DMS153 (cell line): ENCODE measurements at places on chromosomes 4 and X.

DNA sequence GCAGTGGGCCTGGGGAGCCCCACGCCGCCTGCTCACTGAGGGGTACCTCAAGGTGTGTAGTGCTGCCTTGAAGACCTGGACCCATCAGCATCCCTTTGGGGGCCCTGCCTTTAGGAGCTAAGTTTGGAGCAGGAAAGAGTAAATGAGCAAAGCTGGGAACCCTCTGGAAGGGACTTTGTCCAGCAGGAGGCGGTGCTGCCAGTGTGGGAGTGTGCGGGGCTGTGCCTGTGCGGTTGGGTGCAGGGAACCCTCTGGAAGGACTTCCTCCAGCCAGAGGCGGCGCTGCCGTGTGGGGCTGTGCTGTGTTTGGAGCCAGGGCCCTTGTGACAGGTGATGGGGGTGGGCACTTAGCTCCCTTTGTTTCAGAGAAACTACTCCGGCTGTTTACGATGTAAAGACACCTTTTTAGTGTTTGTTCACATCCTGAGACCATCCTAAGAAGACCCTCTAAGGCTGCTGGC lies 25.8 kb downstream of the RGS12 start:
- no peak for DNase-seq

DNA sequence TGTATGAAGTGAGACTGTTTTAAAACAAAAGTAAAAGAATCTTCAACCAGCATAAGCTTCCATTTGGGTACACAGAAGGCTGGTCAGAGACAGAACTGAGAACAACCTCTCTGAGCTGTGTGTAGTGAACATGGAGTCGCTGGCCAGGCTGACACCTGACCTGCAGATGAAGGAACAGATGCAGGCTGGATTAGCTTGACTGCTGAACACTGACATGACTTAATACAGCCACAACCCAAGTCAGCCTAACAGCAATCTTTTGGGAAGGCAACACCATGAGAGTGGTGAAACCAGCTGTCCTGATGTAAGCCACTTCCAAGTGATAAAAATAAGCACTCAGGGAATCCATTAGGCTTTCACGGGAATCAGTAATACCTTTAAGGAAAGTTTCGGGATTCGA lies 10.1 kb downstream of the SCARB2 start:
- no peak for DNase-seq

DNA sequence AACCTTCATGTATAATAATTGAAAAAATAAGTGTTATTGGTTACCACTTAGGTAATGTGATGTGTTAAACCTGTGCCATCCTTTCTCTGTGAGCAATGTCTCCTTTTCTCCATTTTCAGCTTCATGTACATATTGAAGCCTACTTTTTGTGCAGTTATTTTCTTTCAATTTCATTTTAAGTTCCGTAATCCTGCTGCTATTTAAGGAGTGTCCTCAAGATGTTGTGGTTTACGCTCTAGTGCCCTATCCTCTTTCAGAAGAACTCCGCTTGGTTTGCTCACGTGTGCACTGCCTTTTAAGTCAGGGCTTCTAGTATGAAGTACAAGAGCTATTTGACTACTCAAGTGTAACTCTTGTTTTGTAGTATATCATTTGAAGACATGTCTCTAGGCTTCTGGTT lies 2253.2 kb upstream of the TENM3 start:
- no peak for DNase-seq

GRCh38 chr4:100516225-100516624 lies 1.6 kb downstream of the EMCN start:
- DNase-seq, result no peak

- DNase-seq, result no peak
These were observed 1133.9 kb downstream of the SH3BGRL start for GRCh38 chrX:82335772-82336171.

DNA sequence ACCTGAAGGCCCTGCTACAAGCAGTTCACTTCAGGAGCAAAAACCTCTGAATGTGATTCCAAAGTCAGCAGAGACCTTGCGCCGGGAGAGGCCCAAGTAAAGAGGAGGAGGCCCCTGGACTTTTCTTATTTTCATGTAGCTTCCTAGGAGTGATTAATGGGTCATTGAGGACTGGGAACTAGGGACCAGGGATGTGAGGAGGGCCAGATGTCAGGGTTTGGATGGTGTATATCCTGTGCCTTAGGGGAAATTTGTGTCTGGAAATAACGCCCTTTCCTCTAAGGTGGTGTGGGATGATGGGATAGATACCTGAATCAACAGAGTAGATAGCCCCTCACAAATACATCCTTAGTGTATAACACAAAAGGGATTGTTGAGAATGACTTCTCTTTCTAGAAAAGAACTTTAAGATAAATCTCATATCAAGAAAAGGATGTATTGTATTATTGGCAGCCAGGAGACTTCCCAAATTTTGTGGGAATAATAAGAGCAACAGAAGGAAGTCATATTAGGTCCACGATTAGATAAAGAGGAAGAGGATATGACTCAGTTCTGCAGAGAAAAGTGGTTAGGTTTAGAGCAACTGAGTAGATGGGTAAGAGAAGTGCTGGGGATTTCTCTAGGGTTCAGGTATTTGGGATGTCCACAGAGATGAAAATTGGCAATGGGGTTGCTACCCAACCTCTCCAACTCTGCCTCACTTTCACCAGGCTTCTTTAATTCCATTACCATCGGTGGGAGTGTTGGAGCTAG lies 1.1 kb downstream of the ITGB1BP2 start:
- no peak for DNase-seq

GRCh38 chrX:72002875-72003274 lies 92.2 kb downstream of the NHSL2 start:
- no peak for DNase-seq

DNA sequence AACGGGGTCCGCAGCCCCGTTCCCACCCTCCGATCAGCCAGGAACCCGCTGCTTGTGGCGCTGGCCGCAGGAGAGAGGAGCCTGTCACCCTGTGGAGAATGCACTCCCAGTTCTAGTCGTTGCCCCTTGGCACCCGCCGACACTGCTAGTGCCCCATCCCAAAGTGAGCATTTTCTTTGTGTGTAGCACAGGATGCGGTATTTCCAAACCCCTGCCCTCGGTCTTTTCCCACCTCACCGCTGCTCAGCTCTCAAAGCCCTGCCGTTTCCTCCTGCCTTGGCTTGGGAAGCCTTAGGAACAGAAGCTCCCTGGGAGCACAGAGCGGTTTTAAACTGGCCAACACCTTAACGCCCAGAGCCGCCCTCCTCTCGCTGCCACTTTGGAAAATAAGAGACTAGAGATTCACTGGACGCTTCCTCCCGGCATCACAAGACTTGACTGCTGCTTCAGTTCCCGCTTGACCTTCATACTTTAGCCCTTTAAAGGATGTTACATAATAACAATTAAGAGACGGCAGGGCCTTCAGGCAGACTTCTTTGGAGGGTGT lies 772 bp downstream of the CYP4V2 start:
- peak; percentile 2 for DNase-seq

DNA sequence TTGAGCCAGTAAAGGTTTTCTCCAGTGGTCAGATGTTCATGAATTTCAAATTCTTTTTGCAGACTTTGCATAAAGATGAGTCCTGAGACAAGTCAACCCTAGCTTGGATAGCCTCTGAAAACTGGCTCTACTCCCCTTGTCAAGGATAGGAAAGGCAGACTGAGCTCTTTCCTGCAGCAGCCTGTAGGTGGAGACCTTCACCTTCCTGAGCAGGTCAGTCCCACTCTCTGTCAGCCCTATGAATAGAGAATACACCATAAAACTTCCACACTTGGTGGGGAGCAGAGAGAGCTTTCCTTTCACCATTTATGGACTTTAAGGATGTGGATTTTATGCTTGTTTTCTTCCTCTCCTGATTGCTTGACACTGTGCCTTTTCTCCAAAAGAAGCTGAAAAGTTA lies 41.9 kb downstream of the PCDH19 start:
- no peak for DNase-seq

DNA sequence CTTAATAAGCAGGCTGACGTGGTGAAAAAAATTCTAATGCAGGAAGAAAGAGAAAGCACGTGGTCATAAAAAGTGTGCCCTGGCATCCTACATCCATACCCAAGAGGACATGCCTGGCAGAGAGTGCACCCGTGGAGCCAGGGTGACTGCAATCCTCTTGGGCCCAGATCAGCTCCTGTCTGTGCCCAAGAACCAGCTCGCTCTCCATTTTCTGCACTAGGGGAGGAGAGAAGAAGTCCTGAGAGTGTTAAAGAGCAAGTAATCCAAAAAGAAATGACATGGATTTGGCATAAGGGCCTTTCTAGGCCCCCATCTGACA lies 483.1 kb downstream of the BCOR start:
- DNase-seq, result no peak

DNA sequence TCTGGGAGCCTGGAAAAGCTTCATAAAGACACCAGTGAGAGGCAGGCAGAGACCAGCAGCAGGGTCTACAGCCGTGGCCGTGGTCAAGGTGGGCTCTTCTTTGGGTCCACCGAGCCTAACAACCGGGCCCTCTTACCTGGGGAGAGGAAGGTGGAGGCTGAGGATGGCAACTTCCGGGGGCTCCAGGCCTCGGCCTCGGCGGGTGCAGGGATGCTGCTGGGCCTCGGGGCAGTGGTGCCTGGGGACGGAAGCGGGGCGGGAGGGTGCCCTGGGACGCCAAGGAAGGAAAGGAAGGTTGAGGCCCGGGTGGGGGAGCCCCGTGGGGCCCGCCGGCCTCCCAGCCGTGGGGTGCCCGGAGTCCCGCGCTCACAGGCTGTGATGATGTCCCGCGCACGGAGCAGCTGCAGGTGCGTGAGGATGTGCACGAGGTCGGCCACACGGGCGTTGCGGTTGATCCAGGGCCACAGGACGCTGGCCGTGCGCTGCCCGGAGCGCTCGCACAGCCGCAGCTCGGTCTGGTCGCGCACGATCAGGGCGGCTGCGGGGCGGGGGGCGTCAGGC lies 561 bp downstream of the IRAK1 start:
- DNase-seq, result no peak

GRCh38 chr4:8260656-8261111 lies 8.9 kb upstream of the HTRA3 start:
- DNase-seq, result no peak

GRCh38 chr4:40576651-40577480 lies 52.8 kb downstream of the RBM47 start:
- DNase-seq, result peak; percentile 79

- DNase-seq, result no peak
These were observed 9.8 kb upstream of the PDE5A start for GRCh38 chr4:119638359-119638758.

DNA sequence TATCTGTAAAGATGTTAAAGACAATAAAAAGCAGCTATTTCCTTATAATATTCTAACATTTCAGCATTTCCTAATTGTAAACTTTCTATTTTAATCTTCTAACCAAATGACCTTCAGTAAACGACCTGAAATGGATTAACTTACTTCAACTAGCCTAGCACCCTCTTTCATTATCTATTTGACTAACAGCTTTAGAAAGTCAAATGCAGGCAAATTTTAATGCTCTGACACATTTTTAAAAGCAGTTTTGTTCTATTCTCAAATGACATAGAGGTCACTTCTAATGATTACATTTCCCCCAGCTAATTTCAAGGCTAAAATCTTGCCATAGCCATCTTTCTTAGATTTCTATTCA lies 41.9 kb downstream of the SLC7A11 start:
- DNase-seq, result no peak

GRCh38 chr4:145218251-145218650 lies 37.9 kb upstream of the OTUD4 start:
- no peak for DNase-seq

DNA sequence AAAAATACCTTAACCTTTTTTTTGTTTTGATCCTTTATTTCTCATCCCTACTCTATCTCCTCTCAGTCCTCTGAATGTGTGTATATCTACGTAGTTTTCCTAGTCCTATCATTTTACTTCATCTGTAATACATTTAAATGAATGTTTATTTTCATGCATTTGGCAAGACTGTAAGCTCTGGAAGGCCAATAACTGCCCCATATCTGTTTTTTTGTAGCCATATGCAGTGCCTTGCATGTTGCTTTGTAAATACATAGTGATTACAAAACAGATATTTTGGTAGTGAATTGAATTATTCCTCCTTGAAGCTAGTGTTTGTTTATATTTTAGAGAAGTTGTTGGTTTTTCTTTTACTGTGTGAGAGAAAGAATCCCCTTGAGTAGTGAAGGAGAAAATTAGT lies 450.2 kb downstream of the PCDH18 start:
- no peak for DNase-seq

- DNase-seq, result no peak
These were observed 61.1 kb downstream of the FBXO8 start for GRCh38 chr4:174222266-174222872.

DNA sequence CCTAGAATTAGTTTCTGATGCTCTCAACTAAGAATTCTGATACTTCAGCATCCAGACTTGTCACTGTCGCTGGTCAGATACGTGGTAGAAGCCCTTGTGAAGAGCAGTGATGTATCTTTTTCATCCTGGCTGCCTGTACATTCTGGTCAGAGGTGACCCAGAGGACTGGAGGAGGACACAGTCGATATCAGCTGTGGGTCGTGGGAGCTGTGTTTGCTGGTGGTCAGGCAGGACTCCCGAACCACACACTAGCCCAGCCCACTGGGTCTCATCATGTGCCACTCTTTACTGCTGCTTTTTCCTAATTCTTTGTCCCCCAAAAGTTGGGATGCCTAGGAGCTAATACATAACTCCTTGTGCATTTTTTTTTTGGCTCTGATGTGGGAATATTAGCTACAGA lies 6.5 kb downstream of the DCUN1D4 start:
- no peak for DNase-seq

GRCh38 chrX:13364230-13364857 lies 44.5 kb upstream of the ATXN3L start:
- no peak for DNase-seq

DNA sequence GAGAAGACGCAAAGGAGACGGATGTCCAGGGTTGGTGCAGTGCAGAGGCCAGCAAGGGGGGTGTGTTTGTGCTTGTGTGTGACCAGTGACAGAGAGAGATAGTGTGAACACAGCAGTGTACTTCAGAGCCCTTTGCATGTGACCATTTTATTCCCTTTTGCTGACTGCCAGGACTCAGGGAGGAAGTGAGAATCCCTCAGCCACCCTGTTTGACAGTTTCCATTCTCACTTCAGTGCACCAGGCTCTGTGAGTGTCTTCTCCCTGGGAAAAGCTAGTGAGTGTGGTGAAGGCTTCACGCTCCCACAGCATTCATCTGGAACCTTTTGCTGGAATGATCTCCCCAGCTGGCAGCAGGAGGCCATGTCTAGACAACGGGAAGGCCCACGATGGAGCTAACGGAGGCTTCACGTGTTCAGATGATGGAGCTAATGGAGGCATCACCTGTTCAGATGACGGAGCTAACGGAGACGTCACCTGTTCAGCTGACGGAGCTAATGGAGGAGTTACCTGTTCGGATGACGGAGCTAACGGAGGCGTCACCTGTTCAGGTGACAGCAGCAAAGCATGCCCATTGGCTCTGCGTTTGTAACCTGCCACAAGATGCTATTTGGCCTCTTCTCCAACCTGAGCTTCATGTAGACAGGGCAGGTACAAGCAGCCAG lies 195.4 kb downstream of the AFAP1 start:
- no peak for DNase-seq

GRCh38 chr4:8326206-8326605 lies 56.7 kb downstream of the HTRA3 start:
- DNase-seq, result no peak

- DNase-seq, result no peak
These were observed 78.7 kb downstream of the CAPN6 start for GRCh38 chrX:111191598-111191997.

- no peak for DNase-seq
These were observed 323.9 kb upstream of the CXXC4 start for GRCh38 chr4:104818579-104818978.

- DNase-seq, result no peak
These were observed 20.8 kb downstream of the USO1 start for GRCh38 chr4:75745161-75745560.

GRCh38 chr4:106530821-106531220 lies 162.2 kb upstream of the GIMD1 start:
- no peak for DNase-seq
